ENCODE measurements at places on chromosomes 13 and 19. TPM values are rescaled to one million over a fixed set of nuclear protein-coding genes. Genes with fewer than 3 reads are reported as not detected.

- DNase-seq: no peak
Observed at GRCh38 chr19:35717665-35718344, at the start of gene KMT2B. TSS of gene KMT2B (plus strand) at chr19:35718003. CDS start at chr19:35718019, 16 bp downstream.

DNA sequence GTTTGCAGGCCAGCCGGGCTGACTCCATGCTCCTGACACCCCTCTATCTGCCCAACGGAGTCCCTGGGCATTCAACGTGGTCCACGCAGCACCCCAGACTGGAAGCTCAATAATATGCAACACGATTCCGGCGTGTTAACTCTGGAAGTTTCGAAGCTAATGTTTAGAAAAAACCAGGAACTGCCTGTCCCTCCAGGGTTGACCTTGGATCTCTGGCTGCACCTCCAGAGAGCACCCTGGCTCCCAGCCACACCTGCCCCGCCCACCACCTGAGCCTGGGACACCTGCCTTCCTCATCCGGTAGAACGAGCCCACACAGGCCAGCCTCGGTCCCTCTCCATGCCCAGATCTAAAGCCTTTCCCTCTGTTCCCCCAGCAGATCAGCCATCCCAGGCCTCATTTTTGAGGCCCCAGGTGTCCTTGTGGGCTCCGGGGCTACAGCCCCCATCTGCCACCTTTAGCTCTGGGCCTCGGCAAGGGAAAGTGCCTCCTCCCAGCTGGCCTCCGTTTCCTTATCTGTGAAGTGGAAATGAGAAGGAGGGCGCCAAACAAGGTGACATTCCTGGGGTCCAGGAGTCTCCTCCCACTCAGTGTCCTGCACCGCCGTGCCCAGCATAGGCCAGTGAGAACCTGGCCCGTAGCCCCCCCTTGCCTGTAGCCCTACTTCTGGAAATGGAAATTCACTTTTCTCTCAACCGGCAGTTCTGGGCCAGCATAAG is 38.7 kb downstream of the KLF2 start:
- DNase-seq: peak; percentile 81

DNA sequence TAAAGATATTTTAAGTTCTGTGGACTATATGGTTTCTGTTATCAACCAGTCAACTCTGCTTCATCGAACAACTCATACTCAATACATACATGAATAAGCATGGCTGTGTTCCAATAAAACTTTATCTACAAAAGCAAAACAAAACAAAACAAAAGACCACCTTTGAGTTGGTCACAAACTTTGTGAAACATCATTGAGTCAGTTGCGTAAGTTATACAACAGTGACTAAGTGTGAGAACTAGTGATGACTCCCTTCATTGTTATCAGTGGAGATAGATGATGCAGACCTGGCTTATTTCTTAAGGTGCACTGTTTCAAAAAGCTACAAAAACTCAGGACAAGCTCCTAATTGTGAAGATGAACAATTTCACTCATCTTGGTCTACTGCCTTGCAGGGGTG is 14.5 kb upstream of the KLK4 start:
- no peak for DNase-seq

DNA sequence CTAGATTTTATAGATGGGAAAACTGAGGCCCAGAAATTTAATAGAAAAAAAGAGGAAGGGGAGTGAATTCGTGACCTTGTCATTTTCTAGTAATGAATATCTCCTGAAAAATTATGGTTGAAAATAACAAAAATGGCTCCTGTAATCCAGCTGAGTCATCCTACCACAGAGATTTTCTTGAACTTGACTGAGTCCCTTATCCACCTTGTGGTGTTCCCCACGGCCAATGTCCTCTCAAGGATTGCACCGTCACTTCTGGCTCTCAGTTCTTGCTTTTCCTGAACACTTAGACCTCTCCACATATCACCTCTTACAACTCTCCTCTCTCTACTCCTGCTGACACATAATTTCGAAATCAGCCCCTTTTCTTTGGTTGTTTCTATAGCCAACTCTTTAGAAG is 1.2 kb upstream of the KATNAL1 start:
- DNase-seq: no peak

SIAH3 gene
- total RNA-seq: 0.08 TPM

ACP7 gene
- total RNA-seq: 1.8 TPM

DNA sequence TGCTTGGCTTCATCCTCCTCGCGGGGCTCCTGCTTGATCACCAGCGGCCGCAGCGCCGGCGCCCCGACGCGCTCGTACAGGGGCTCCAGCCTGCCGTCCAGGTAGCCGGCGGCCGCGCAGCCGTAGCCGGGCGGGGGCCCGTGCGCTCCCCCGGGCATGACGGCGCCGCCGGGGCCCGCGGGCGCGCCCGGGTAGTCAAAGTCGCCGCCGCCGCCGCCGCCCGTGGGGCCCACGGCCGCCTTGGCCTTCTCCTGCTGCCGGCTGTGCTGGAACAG is 497 bp downstream of the CEBPA start:
- no peak for DNase-seq

DNA sequence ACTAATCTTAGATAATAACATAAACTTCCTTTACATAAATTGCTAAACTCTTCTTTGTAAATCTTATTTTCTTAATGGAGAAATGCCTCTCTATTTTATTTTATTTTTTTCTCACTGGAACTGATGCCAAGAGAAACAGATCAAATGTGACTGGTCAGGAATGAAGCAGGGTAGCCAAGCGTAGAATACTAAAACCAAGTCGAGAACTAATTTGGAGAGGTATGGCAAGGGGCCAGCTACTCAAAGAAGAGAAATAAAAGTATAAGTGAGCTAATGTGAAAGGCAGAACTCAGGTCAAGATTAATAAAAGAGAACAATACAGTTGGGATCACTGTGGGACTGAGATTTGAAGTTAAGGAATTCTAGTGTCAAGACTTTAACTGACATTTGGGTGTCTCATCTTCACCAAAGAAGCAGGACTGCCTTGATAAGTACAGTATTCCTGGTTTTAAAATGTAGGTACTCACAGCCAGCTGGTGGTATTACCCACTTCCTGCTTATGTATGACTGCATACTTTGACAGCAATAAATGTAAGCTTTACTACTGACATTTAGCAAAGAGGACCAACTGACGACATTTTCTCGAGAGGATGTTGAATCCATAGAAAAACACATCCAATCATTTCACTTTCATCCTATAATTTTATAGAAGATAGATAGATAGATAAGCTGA is 1192.2 kb downstream of the EFNB2 start:
- no peak for DNase-seq

GRCh38 chr19:10544242-10544752 is 593 bp downstream of the ATG4D start:
- peak; percentile 61 for DNase-seq

DNA sequence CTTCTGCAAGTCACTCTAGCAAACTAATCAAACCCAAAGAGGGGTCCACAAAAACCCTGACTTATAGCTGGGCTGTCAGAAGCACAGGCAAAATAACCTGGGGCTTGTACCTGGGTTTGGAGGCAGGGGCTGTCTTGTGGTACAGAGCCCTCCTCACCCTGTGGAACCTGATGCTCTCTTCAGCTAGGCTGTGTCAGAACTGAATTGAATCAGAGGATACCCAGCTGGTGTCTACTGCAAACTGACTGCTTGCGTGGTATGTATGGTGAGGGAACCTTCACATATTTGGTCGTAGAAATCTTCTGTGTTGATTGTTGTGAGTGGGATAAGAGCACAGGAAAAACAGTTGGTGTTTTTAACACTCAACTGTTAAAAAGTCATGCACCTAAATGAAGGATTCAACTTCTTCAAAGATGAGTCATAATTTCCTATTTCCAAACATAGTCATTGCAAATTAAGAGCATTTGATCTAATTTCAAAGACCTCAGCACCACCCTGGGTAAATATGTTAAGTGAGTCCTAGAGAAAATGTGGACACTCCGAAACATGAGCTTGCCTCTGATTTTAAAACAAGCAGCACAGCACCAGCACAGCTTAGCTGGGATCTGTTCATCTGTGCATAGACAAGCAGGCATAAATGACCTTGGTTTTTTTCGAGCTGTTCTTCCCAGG is 840.2 kb downstream of the UQCRFS1 start:
- no peak for DNase-seq

GRCh38 chr13:99895444-99896368 is 75.9 kb downstream of the ZIC5 start:
- no peak for DNase-seq

ZNF57 gene
- total RNA-seq: 9.6 TPM

SYT3 gene
- total RNA-seq: 0.96 TPM

DNA sequence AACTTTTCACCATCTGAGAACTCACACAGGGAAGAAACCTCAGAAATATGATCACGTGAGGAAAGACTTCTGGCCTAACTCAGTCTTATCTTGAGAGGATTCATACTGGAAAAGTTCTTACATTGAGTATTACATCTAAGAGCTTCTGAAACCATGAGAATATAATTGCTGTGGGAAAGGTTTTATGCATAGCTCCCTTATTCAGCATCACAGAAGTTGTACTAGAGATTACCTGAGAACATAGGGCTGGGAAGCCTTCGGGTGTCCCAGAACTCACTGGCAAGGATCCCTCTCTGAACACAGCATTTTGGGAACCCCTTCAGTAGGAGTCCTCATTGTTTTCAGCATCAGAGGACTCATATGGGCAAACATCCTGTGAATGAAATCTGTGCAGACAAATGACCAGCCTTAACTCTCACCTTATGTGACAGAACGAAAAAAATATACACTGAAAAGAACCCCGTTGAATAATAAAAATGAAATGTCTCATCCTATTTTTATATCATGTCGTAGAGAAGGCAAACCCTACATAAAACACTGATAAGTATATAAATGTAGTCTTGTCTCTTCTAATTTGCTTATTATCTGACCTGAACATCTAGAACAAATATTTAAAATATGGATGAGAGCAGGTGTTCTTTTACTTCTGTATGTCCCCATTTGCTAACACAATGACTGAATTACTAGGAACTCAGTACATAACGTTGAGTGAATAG is 14.2 kb downstream of the ZNF274 start:
- DNase-seq: no peak

- no peak for DNase-seq
Observed at GRCh38 chr19:49200238-49200862, 42.8 kb downstream of the TRPM4 start.

DNA sequence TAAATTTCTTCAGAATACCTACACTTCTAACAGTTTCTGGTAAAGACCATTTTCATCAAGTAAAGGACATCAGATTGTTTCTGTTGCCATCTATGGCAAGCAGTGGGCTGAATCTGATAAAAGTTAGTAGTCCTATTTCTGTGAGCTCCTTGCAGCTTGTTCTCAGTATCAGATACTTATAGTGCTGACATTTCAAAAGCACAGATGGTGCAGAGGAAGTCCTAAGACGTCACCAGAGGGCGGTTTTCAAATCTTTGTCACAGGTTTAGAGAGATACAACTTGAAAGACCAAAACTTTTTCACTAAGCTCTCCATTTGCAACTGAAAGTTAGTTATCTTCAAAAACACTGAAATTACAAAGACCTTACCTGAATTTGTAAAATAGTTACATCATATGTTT is 719.8 kb downstream of the SLITRK1 start:
- DNase-seq: no peak

DNA sequence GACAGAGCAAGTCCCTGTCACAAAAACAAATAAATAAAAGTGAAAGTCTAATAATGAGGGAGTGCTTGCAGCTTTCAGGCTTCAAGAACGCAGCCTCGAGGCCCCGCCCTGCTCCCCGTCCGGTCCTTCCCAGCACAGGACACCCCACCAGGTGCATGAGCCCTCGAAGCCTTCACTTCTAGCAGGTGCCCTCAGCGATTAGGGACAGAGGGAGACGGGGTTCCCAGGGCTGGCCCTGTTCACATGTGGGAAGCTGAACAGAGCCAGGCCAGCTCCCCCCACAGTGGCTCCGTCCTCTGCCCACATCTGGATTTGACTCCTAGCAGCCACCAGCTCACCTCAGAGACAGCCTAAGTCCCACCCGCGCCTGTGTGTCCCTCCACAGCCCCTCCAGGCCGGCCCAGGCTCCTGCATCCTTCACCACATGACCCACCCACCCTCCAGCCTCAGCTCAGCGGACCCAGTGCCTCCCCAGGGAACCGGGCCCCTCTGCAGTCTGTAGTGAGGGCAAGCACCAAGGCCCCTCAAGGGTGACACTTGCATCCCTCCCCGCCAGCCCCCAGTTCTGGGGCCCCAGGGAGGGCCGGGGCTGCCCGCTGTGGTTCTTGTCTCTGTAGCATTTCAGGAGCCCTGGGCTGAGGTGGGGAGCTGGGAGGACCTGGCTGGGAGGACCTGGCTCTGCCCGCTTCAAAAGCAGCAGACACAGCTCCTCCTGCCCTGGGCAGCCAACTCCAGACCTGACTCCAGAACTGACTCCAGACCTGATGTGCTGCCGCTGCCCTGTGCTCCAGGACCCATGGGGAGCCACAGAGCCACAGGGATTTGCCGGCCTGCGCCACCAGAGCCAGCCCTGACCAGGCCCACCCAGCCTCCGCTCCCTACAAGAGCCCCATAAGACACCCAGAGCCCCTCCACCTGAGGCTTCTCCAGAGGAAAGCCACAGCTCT is 27.2 kb downstream of the GPX4 start:
- no peak for DNase-seq

SMIM44 gene
- total RNA-seq: not detected

DNA sequence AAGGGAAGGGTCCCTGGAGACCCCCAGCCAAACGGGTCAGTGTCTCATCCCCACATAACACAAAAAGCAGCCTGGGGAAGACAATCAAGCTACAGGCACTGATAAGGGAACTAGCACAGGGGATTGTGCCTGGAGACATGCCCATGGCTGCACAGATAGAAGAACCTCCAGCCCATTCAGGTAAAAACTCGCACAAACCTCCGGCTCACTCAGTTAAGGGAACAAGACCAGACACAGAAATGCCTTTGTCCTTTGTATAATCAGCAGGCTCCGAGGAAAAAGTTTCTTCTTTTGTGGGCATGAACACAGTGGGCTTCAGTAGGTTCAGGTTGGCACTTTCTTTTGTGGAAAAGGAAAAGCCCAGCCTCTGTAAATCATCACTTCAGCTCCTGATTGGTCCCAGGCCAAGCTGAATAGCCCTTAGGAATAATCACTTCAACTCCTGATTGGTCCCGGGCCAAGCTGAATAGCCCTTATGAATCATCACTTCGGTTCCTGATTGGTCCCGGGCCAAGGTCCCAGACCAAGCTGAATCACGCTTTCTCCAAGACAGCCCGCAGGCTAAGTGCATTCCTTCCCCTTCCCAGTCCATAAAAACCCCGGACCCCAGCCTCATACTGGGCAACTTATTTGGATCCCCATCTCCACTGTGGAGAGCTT is 5.0 kb upstream of the ZNF230 start:
- no peak for DNase-seq

CAMSAP3 gene
- total RNA-seq: 29.3 TPM

GRCh38 chr19:16378291-16378889 is 53.8 kb downstream of the KLF2 start:
- no peak for DNase-seq

KCNJ14 gene
- 1.5 TPM for total RNA-seq

- no peak for DNase-seq
Observed at GRCh38 chr19:28542394-28543243, 670.3 kb downstream of the UQCRFS1 start.

ZNF426 gene
- 20.5 TPM for total RNA-seq

MISP gene
- total RNA-seq: 2.4 TPM

DNA sequence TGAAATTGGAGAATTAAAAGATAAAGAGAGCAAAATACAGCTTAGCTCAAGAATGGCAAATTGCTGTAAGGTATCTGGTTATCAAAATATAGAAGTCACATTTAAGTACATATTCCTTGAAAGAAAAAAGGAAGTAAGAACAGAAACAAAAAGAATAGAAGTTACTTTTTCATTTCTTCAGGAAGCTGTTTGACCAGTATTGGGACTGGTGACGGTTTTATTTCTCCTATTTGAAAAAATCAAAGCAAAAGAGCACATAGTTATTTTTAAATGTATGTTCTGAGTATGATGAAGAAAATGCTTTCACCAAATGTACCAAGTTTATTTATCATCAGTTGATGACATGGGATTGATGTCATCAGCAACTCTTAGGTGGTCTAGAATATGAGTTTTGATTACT is 83.1 kb upstream of the OXGR1 start:
- DNase-seq: no peak
